ENCODE measurements at places on chromosomes 16 and 17.

- DNase-seq: no peak
These were observed 67.9 kb downstream of the N4BP1 start for GRCh38 chr16:48542020-48542473.

- no peak for DNase-seq
These were observed 538.5 kb upstream of the CDH11 start for GRCh38 chr16:65660390-65660789.

GRCh38 chr17:77734371-77735080 is 224.0 kb upstream of the TNRC6C start:
- peak; percentile 46 for DNase-seq

- no peak for DNase-seq
These were observed 18.0 kb downstream of the C17orf75 start for GRCh38 chr17:32323811-32324491.

DNA sequence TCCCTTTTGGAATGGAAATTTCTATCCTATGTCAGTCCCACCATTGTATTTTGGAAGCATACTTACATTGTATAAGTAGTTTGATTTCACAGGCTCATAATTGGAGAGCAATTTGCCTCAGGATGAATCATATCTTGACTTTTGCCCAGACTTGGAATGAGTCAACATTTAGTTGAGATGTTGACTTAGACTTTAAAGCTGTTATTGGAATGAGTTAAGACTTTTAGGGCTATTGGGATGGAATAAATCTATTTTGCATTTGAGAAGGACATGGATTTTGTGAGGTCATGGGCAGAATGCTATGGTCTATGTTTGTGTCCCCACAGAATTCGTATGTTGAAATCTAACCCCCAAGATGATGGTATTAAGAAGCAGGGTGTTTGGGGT is 12.2 kb upstream of the ZNF594 start:
- DNase-seq: no peak

DNA sequence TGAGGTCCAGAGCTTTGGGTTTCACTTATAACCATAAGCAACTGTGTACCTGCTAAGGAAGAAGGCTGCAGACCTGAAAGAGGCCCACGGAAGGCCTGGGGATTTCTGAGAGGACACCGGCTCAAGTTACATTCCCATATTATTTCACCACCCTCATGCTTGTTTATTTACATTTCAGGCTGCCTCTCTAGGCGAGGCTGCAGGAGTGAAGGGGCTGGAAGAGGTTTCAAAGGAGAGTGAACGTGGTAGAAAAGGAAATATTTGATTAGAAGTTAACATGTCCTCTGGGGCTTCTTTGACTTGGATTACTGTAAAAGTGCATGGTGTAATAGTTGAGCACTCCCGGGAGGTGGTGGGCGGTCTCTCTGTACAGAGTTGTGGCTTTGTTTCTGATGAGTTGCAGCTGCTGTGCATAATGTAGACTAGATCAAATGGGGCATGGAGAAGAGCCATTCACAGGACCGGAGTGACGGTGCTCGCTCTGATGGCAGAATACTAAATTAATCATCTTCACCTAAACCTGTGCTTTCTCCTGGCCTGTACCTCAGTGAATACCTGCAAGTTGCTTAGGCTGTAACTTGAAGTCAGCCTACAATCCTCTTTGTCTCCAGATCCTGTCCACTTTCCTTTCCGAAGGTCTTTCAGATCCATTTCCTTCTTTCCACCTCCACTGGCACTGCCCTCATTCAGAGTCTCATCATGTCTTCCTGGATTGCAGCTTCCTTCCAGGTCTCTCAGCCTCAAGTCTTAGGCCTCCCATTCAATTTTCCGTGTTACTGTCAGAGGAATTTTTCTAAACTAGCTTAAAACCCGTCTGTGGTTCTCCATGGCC is 1.9 kb upstream of the CPD start:
- DNase-seq: peak; percentile 54

- no peak for DNase-seq
These were observed 4.3 kb downstream of the CENPX start for GRCh38 chr17:82018152-82018988.

DNA sequence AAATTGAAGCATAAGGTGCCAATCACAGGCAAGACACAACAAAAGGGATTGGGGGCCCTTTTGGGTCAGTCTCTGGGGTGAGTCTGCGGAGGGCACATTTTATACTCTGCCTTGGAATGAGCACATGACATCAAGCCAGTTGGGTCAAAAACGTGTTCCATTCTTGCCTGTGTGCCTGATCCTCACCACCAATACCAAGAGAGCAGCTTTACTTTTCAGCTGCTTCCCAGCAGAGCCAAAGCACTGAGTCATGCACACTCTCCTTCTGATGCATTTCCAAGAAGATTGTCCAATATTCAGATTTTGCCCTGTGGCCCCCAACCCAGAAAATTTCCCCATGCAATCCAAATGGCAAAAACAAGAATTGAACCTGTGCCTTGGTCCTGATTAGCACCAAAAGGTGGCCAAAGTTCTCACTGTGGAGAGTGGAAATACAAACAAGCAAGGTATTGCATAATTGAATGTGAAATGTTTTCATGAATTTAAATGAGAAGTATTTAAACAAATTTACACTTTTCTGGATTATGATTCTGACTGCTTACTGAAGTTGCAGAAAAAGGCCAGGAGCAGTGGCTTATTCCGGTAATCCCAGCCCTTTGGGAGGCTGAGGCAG is 217.8 kb upstream of the SOX9 start:
- DNase-seq: no peak

- DNase-seq: no peak
These were observed 194.8 kb downstream of the HS3ST4 start for GRCh38 chr16:25886598-25886997.

DNA sequence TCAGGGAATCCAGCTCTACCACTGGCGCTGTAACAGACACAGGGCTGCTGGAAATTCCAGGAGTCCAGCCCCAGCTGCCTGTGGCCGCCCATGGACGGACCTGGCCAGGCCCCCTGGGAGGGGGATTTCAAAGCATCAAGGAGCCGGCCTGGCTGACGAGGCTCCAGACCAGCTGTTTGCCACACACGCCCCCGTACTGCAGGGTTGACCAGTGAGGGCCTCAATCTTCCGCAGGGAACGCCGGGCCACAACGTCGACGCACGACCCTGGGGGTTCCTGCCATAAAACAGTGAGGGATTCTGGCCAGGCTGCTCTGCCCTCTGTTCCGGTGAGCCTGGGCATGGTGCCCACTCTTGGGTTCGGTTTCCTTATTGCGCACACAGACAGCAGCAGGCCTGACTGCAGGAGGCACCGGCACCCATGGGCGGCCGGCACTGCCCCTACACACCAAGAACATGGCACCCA is 3.7 kb downstream of the LMF1 start:
- no peak for DNase-seq

DNA sequence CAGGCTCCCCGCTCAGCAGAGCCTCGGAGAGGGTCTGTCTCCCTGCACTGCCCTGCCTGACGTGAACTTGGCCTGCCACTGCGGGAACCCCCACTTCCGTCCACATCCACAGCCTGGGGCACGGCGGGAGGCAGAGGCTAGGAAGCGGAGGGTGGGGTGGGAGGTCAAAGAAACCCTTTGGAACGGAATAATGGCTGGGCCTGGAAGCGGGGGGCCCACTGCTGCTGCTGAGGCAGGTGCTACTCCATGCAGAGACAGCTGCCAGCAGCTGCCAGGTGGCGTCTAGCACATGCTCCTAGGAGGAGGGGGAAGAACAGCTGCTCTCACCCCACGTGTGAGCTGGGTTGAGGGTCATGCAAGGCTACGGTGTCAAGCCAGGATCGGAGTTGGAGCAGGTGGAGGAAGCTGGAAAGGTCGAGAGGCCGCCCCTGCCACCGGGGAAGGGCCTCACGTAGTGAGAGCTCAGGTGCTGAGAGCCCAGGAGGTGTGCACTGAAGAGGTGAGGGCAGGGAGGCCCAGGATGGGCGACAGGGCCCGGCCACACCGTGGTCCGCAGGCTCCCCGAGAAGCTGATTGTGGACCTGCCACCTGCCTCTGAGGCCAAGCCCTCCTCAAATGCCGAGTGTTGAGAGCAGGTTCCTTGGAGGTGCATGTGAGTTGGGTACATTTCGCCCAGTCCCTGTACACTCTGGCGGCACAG is 9.8 kb downstream of the FSCN2 start:
- DNase-seq: no peak

DNA sequence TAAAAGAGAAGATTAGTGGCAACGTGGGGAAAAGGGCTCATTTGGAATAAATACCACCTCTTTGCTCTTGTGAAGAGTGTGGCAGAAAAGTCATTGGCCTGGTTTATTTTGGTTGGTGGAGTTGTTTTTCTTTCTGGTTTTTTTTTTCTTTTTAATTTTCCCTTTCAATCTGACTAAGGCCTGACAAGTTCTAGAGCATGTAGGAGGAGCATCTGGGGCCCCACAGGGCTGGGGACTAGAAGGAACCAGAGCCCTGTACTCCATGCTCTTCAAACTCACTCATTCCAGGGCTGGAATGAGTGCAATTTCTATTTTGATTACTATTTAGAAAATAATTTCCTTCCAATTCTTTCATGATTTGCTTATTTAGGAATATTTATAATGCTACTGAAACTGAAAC is 13.3 kb downstream of the IRX5 start:
- DNase-seq: no peak

GRCh38 chr17:76139801-76140660 is 1.0 kb downstream of the FOXJ1 start:
- no peak for DNase-seq

- DNase-seq: peak; percentile 29
These were observed 113.1 kb downstream of the ZFHX3 start for GRCh38 chr16:72934636-72935403.

DNA sequence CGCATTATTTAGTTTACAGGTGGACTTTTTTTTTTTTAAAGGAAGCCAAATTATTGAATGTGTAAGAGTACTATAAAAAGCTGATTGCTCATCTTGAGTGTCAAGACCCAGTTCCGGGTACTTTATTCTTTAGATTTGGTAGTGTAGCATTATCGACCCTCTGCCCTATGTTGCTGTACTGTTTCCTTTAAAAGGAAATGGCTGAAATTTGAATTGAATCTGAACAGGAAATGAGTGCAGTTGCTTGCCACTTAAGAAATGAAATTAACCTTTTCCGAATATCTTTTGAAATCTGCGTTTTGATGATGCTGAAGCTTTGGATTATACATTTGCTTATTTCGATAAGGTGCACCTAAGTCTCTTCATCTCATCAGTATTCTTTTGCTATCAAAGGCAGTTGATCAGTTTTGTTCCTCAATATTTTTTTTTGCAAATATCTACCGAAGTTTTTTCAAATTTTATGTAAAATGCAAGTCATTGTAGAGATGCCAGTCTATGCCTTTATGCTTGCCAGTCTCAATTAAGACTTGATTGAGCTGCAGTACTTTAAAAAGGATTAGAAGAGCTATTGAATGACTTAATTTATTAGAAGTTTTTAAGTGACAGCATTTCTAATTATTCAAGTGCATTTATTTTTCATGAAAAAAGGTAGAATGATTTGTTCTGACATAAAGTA is 1.8 kb downstream of the GGNBP2 start:
- DNase-seq: no peak
